ENCODE measurements at places on chromosomes 16 and 17.
A peak's percentile ranks its signal among the peaks of the same experiment; 100 is the strongest.

- no peak for DNase-seq
Observed at GRCh38 chr17:48520631-48521079, 10.2 kb downstream of the HOXB1 start.

GRCh38 chr17:33438578-33438977, 145.5 kb upstream of the ASIC2 start:
- no peak for DNase-seq

- no peak for DNase-seq
Observed at GRCh38 chr17:83190601-83191387, 111.4 kb downstream of the METRNL start.

DNA sequence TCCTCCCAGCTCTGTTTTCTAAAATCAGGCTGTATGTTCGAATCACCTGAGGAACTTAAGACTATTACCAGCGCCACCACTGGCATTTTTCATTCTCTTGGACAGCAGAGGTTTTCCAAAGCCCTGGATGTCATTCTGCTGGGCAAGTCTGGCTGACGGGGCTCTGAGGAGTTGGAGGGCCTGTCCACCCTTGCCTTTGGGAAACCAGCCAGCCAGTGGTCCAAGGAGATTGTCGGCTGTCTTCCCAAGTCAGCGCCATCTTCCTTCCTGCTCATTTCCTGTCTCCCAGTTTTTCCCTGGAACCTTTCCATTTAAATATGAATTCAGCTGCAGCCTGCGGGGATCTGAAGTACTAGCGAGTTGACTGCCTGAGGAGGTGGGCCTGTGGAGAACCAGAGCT, 258.3 kb downstream of the PRKCA start:
- no peak for DNase-seq

DNA sequence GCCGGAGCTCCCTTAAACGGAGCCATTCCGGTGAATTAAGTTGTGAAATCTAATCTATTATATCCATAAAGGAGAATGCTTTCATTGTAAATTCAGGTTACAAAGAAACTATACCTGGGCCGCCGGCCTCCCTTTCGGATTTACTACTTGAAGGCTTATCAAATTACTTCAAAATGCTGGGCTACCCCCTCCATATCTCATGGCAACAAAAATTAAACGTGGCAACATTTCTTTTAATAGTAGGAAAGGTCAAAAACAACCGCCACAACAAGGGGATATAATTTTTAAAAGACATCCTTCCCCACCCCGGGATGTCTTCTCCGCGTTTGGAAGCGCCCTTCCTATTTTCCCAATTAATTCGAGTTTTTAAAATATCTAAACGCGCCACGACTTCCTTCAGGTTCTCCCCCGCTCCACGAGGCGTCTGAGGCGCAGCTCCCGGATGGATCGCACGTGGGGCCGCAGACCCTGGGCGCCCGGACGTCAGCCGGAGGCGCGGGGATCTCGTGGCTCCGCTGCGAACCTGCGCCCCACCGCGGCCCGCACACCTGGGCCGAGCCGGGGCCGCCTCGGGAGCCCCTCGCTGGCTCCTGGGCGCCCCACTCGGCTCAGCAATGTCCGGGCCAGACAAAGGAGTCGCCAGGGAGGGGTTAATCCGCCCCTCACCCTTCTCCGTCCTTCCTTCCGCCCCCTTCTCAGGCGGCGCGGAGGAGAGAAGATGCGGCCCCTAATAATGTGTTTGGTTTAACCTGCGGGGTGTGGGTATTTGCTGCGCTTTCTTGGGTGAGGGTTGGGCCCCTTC, 47.4 kb upstream of the SLC38A10 start:
- DNase-seq = no peak

- DNase-seq = peak; percentile 69
Observed at GRCh38 chr16:31458073-31458843, 1.0 kb upstream of the ARMC5 start.

- peak; percentile 47 for DNase-seq
Observed at GRCh38 chr16:70018254-70018653, 67.1 kb downstream of the CLEC18A start.

- DNase-seq = no peak
Observed at GRCh38 chr17:11997972-11998233, 628 bp upstream of the ZNF18 start.

All from activated CD4-positive, alpha-beta T cell treated with anti-CD3 and anti-CD28 coated beads for 48 hours (primary cell).